ENCODE measurements at places on chromosomes 2 and 18.

GRCh38 chr18:60599995-60600394 is 227.4 kb upstream of the MC4R start:
- no peak for DNase-seq

GRCh38 chr2:190876631-190877030 is 4.0 kb upstream of the GLS start:
- DNase-seq = no peak

GRCh38 chr2:188391354-188391753 is 99.7 kb downstream of the GULP1 start:
- no peak for DNase-seq

DNA sequence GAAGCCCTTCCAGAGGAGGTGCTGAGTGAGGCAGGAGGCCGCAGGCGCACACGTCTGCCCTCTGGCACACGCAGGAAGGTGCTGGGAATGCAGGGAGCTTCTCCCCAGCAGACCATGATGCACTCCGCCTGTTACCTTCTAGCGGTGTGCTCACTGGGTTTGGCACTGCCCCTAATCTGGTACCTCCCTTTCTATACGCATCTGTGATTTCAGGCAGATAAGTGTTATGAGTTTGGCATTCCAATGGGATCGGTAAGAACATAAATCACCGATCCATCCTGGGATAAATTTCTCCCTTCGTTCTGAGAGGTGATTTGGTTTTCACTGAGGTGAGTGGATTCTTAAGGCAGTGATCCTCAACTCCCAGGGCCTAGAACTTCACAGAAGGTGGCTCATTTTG is 34.6 kb downstream of the ODC1 start:
- DNase-seq = no peak

DNA sequence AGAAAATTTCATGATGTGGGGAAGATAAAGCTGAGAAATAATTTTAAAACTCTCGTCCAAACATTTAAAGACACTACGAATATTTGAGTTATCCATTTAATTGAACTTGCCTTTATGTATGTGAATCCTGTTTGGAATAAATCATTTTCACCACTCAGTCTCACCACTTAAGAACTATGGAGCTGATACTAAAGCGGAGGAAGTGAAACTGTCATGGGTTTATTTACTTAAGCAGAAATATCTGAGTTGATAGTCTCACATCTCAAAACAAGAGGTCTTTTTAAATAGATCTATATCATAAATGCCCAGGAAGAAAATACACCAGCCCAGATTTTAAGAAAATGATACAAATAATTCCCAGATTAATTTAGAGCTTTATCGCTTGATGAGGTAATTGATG is 532.4 kb downstream of the ZNF804A start:
- DNase-seq = no peak

GRCh38 chr2:240959214-240959940 is 39.0 kb upstream of the SNED1 start:
- DNase-seq = peak; percentile 65

DNA sequence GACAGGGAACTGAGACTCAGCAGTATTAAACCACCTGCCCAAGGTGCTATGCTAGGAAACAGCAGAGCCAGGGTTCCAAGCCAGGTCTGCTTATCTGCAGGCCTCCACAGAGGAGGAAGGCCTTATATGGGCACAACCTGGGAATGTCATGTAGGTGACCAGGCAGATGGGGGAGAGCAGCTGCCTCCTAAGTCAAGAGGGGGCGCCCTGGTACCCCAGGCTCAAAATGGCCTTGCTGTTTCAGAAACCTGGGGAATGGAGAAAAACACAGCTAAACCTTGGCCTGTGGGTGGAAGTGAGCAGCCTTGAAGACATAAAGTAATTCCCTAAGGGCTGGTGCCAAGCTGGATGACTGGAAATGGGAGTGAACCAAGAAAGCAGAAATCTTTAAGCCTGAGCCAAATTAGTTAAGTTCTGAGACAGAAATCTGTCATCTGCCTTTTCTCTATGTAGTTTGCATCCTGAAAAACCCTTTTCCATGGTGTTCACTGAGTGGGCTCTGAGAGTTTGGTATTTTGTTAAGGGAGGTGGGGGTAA is 79.1 kb downstream of the MAPK4 start:
- no peak for DNase-seq

GRCh38 chr18:67132919-67133318 is 383.6 kb downstream of the DSEL start:
- DNase-seq = no peak

- DNase-seq = no peak
These were observed 190.9 kb downstream of the EIPR1 start for GRCh38 chr2:3186766-3187165.

DNA sequence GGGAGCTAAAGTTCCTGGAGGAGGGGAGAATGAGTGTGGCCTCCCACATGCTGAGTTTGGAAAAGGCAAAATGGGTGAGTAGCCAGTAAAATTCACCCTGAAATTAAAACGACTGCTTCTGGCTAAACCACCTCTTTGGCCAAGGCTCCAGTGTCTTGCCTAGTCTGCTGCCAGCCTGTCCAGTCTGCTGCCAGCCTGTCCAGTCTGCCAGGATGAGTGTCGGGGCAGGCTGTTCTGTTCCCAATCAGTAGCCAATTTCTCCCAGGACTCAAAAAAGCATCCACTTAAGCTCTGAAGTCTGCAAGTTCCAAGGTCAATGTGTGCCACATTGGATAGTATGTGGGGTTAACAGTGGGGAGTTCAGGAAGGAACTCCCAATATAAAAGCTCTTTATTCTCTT is 134.6 kb upstream of the KLHL29 start:
- no peak for DNase-seq

DNA sequence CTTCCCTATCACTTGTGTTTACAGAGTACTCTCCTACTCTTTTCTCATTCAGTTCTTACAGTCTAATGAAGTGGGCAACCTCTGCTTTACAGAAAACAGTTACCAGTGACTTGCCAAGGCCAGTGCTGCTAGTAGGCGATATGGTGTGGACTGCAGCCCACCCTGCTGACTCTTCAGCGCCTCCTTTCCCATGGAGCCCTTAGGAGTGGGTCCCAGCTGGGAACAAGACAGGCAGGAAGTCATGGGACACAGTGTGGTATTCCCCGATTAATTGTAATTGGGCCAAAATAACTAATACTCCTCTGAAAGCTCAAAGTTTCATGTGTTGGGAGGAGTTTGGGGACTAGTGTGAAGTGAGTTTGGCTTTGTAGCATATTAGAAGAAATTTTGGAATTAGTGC is 120.1 kb upstream of the EML6 start:
- no peak for DNase-seq

DNA sequence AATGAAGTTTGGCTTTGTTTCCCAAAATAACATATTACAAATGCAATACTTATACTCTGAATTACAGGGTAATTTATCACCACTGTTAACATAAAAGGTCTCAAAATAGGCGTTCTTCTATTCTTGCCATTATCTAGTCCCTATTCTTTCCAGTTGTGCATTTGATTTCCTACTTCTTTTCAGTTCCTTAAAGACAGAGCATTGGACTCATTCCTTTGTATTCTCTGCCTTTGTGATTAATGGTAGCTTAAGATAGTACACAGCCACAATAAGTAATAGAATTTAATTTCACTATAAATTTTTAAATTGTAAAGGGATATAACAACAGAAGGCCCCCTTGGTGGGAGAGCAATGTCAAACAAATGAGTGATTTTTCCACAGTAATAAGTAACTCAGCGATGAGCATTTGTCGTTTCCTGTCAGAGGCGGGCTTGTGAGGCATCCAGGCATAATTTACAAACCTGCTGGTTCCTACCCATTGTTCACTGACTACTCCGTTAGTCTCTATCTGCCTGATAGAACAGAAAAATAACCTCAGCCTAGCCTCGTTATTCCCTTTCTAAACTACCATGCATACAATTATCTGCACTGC is 456.6 kb upstream of the REG3G start:
- no peak for DNase-seq

GRCh38 chr18:3863593-3863992 is 413.6 kb downstream of the TGIF1 start:
- no peak for DNase-seq

GRCh38 chr2:124805060-124805459 is 780.0 kb downstream of the CNTNAP5 start:
- no peak for DNase-seq

DNA sequence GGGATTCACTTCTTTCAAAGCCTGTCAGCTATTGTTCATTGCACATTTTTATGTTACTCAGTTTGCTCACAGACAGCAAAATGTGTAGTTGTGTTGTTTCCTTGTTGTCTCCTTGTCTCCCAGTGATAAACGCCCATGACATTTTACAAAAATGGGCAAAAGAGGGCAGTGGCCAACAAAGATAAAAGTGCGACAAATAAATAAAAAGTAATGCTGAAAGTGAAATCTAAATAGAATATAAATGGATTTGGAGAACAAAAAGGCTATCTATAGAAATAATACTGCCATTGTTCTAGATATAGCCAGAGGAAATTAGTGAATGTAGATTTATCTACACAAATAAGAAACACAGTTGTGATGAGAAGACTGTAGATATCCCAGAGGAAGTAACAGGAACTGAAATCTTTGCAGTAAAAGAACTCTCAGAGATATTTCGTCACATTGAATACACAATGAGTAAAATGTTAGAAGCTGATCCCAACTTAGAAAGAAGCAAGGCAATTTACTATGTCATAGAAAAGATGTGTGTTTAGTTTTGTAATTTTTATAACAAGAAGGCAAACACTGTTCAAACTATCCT is 1186.2 kb upstream of the FAM98A start:
- no peak for DNase-seq

DNA sequence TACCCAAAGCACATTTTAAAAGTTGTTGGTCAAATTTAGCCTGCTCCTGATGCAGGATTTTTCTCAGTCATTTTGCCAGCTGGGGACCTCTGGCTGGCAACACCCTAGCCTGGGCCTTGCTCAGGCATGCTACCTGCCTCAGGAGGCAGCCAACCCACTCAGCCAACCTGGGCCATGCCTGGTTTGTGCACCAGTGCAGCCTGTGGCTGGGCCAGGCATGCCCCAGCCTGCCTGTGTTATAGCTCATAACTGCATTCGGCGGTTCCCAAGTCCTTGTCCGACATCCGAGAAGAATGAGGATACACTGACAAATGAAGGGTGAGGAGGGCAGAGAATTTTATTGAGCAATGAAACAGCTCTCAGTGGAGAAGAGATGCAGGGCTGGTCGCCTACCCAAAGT is 608.0 kb downstream of the SUCLG1 start:
- no peak for DNase-seq

GRCh38 chr2:54899576-54900200 is 150.6 kb downstream of the RTN4 start:
- no peak for DNase-seq

DNA sequence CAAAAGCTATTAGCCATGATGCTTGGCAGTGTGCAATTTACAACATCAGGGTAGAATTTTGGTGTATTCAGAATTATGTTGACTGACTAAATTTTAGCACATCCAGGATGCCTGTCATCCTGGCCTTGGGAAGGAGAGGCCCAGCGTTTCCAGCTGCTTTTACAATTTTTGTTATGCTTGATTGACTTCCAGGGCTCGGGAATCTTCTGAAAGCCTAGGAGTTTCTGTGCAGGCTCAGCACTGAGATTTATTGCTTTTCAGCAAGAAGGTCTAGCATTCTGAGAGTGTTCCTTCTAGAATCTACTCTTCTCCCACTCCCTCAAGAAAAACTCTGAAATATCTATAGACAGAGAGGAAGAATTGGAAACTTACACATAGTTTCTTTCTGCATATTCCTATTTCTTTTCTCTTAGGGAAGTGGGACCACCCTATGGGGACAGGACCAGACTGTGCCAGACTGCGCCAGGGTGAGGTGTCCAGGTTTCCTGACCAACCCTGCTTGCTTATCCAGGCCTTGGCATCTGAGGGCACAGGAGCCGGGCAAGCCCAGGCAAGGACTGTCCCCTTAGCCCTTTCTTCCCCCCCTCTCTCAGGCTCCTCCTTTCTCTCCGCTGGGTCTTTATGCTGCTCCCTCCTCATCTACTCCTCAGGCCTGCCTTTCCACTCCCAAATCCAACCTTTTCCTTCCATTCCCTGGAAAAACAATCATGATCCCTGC is 26.9 kb downstream of the MAIP1 start:
- DNase-seq = no peak

DNA sequence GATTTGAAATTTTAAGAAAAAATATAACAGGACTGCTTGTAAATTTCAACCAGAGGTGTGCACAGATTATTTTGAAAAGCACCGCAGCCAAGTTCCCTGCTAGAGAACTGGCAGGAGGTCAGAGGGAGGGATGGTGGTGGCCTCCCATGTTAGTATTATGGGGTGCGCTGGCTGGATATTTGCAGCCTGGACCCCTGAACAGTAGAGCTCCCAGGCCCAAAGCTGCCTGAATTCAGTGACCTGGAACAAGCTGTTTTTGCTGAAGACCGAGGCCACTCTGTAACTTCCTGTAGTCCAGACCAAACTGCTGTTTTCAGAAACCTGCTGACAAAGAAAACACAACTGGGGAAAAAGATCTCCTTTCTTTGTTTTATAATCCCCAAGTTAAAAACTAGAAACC is 314.3 kb downstream of the TNS1 start:
- DNase-seq = no peak

DNA sequence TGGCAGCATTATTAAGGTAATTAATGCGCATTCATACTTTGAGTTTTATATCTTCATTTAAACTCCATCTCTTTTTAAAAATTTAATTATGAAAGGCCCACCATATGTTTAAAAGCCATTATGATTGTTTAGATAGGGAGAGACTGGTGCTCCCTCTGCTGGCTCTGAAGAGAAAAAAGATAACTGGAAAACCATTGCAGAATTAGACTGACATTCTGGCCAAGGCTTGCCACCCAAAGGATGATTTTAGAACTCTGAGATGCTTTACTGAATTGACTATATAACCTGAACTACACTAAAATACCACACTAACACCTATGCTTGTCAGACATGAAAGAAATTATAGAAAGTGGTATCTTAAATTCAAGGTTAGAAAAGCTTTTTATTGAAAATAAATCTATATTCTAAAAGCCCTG is 127.6 kb upstream of the SPOPL start:
- no peak for DNase-seq

- DNase-seq = no peak
These were observed 531.8 kb upstream of the ID2 start for GRCh38 chr2:8149985-8150539.

GRCh38 chr2:165191096-165191728 is 12.6 kb downstream of the SCN3A start:
- no peak for DNase-seq

DNA sequence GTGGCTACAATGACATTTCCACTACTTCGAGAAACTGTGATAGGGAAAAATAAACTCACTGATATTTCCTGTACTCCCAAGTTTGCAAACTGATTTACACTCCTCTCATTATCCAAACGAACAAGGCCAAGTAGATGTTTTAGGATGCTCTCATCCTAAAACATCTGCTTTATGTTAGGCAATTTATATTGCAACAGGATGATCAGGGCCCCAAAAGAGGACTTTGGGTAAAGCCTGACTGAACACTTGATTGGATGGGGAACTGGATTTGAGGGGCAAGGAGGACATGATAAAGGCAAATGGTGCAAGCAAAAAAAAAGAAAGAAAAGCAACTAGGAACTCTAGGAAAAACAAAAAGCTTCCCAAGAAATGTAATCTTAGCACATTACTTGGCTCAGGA is 2.1 kb upstream of the HES6 start:
- DNase-seq = no peak

DNA sequence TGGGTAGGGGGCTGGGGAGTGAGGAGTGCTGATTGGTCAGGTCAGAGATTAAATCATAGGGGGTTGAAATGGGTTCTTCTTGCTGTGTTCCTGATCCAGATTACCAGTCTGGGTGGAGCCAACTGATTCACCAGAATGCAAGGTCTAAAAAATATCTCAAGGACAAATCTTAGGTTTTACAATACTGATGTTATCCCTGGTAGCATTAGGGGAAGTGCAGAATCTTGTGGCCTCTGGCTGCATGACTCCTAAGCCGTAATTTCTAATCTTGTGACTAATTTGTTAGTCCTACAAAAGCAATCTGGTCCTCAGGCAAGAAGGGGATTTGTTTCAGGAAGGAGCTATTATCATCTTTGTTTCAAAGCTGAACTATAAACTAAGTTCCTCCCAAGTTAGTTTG is 289.2 kb upstream of the KYNU start:
- no peak for DNase-seq
